ENCODE measurements at places on chromosomes 1 and 21. TPM values are rescaled to one million over a fixed set of nuclear protein-coding genes. Genes with fewer than 3 reads are reported as not detected.

DNA sequence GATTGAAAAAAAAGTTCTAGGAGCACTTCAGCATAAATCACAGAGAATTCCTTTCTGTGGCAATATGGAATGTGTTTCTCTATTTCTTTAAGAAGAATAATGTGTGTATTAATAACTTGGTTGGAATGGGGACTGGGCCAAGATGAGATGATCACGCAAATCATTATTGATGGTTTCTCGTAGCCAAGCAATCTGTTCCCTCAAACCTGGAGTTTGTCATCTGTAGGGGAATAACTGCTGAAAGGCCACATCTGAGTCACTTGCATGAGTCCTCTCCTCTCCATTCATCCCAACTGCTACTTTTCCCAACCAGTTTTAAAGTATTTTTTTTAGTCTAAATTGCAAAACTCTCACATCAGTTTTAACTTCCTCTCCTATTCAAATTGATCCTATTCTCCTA lies 480.4 kb downstream of the PLPP3 start:
- no peaks in the 10 kb centered on the region for H3K27me3 ChIP-seq
- no peak overlapping the region for H3K4me3 ChIP-seq
- no peak for DNase-seq
- no peaks in the 10 kb centered on the region for H3K4me1 ChIP-seq

The CELA3A gene
- not detected for total RNA-seq

- peaks cover 38% of the 10 kb centered on the region for H3K36me3 ChIP-seq
- no peaks in the 10 kb centered on the region for H3K4me1 ChIP-seq
- no peak overlapping the region for H3K4me3 ChIP-seq
- DNase-seq: no peak
Observed at GRCh38 chr1:54742282-54742681, 22.0 kb downstream of the PARS2 start.

The SMIM1 gene
- total RNA-seq: 1.2 TPM

DNA sequence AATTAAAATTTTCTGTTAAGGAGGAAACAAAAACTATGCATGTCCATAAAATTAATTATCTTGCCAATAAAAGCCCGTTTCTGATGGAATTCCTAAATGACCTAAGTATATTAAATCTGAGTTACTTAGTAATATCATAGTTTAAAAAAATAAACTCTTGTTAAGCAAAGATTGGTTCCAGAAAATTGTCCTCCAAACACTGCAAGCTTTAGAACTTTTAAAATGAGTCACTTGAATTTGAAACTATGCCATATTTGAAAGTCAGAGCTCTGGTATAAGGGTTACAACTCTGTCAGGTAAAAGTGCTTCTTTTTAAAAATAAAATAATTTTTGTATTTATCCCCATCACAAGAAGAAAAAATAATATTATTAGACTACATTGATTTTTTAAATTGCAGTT lies 409.5 kb downstream of the PLPP3 start:
- no peak overlapping the region for H3K4me3 ChIP-seq
- peaks cover 6% of the 10 kb centered on the region for H3K4me1 ChIP-seq
- DNase-seq: no peak
- no peaks in the 10 kb centered on the region for H3K27me3 ChIP-seq

- H3K27ac ChIP-seq: peak overlapping the region; percentile 94
- peaks cover 73% of the 10 kb centered on the region for H3K4me1 ChIP-seq
- H3K27me3 ChIP-seq: no peaks in the 10 kb centered on the region
- peak; percentile 72 for DNase-seq
- peak overlapping the region; percentile 4 for H3K4me3 ChIP-seq
- H3K36me3 ChIP-seq: peaks cover 28% of the 10 kb centered on the region
Observed at GRCh38 chr1:207847116-207847515, 63.8 kb downstream of the CD34 start.

All from MCF 10A (cell line).